ENCODE measurements at places on chromosomes 3 and 15. TPM values are rescaled to one million over a fixed set of nuclear protein-coding genes. Genes with fewer than 3 reads are reported as not detected.

- DNase-seq, result no peak
Measured at GRCh38 chr3:8128686-8129085, 372.9 kb upstream of the LMCD1 start.

DNA sequence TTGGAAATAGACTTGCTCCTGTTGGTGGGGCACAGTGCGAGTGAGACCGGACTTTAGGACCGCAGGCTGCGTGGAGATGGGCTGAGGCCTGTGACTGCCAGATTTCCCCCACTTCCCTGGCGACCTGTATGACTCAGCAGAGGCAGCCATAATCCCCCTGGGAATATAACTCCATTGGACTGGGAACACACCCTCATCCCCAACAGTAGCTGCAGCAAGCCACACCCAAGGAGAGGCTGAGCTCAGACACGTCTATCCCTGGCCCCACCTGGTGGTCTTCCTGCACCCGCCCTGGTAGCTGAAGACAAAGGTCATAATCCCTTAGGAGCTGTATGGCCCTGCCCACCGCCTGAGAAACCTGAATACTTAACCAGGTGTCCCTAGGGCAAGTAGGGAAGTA is 42.6 kb downstream of the DZIP1L start:
- peak; percentile 74 for DNase-seq

DNA sequence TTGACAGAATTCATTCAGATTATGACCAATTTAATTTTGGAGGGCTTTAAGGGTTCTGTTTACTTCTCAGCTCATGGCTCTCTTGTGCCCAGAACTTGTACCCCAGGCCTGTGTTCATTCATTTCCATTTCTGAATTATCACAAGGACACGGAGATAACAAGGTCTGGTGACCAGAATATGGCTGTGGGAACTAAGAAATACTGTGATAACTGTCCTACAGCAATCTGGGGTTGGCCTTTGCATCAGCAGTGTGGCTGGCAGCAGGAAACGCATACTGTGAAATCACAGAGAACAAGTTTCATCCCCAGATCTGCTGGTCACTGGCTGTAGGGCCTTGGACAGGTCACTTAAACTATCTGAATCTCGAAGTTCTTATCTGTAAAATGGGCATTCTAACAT is 41.8 kb upstream of the TPM1 start:
- no peak for DNase-seq

- peak; percentile 86 for DNase-seq
Measured at GRCh38 chr15:42133886-42134502, 22.4 kb downstream of the PLA2G4F start.

DNA sequence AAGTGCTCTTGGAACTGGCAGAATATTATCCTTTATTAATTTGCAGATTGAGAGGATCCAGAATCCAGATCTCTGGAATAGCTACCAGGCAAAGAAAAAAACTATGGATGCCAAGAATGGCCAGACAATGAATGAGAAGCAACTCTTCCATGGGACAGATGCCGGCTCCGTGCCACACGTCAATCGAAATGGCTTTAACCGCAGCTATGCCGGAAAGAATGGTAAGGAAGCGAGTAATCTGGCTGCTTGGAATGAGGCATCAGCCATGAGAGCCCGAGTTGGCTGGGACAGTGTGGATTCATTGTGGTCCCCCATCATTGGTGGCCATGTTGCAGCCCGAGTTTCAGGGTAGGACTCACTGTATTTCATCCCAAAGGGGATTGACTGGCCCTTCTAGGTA is 47.1 kb downstream of the PARP14 start:
- no peak for DNase-seq

DNA sequence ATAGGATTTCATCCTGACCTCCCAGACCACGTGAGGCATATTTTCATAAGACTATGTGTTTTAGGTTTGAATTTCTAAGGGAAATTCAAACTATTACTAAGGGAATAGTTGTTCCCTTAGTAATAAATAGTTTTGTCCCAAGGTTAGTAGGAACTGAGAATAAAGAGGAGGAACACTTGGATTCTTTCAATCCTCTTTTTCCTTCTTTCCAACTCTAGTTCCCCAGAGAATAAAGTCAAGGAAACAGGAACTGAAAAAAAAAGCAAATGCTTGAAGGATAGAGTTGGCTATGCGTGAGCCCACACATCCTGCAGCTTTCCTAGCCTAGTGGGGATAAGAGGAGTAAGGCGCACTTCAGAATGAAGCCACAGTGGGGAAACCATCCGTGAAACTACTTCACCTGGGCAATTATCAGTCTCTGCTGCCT is 312.1 kb upstream of the TGFBR2 start:
- no peak for DNase-seq

GRCh38 chr3:117853923-117854668 is 1144.5 kb downstream of the TUSC7 start:
- no peak for DNase-seq

- no peak for DNase-seq
Measured at GRCh38 chr3:66854601-66855151, 143.4 kb upstream of the KBTBD8 start.

- DNase-seq, result no peak
Measured at GRCh38 chr3:29463304-29463703, 182.4 kb downstream of the RBMS3 start.

DNA sequence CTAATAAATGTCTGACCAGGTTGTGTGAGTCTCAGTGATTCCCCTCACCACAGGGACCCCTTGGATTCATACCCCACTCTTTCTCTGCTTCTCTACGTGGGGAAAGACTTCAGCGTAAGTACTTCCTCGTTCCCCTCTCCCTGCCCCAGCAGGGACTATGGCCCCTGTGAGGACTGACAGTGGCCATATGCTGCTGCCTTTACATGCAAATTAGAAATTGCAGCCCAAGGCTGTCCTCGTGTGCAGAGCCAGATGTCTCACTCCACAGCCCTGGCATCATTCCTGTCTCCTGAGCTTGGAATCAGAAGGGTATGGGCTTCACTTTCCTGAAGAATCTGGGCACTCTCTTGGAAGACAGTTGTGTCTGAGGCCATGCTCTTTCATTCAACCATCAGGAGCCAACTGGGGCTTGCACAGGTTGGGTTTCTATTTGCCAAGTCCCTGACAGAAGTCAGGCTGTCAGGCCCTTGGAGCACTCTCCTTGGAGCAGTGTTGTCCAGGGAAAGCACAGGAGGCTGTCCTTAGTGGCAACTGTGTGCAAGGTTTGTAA is 30.5 kb upstream of the IQCF2 start:
- no peak for DNase-seq

DNA sequence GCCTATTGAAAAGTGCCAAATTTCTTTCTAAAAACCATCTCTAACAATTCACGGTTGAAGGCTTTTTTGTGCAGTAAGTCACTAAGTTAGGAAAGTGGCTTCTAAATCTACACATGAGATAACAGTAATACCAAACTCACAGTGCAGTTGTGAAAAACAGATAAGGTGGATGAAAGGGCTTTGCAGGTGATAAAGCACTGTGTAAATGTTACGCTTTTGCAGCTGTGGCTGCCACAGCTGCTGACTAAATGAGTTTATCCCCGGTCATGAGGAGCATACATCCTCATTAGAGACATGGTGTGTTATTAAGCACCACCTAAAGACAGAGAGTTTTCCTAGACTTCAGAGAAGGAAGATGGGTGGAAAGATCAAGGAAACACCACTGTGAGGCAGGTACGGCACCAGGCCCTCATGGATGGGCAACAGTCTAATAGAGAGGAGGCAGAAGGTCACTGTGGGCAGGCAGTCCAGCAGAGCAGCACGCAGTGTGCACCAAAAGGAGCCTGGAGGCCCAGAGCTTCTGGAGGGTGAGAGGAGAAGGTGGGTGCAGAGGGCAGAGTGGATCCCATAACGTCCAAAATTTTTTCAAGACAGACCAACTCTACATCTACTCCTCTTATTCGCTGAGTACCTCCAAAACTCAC is 68.5 kb downstream of the FMN1 start:
- DNase-seq, result no peak

DNA sequence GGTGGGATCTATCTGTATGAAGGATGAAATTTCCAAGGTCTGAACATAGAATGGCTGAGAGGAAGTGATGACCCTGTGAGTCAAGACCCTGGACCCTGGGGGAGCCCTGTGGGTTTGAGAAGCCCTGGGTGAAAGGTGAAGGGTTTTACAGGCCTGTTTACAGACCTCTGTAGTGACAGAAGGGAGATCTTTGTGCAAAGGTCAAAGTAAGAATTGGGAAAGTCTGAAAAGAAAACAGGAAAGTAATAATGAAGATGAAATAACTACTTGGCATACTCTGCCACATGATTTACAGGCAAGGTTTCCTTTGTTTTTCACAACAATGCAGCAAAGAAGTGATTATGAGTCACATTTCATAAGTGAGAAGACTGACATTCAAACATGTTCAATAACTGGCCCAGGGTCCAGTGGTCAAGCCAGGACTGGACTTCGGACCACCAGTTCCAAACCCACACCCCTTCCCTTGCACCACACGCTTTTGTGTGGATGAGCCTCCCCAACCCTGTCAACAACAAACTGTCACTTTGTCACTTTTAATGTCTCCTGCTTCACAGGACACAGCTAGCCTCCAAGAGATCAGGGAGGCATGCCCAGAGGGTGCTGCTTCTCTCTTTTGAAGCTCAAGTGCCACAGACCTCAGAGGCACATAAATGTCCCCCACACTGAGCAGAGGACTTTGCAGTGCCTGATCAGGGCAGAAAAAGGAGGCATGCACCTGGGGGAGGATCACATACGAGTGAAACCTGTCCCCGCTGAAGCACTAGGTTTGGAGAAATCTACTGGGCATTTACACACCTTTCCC is 21.5 kb downstream of the CD86 start:
- no peak for DNase-seq

DNA sequence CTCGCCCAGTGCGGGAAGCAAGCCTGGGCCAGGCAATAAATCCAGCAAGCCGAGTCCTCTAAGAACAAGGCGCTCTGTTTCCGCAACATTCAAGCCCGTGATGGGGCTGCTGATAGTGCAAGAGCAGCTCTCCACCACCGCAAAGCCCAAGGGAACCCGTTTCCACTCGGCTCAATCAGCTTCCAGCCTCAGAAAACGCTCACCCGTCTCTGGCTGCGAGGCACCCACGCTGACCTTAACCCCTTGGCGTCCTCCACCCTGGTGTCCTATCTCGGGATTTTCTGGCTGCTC is 17.8 kb downstream of the SPATA12 start:
- DNase-seq, result peak; percentile 76

GRCh38 chr15:42072141-42072685 is 22.1 kb downstream of the PLA2G4D start:
- peak; percentile 73 for DNase-seq

- DNase-seq, result no peak
Measured at GRCh38 chr3:122067214-122067550, 12.0 kb downstream of the CD86 start.

GRCh38 chr3:169660709-169661360 is 2.7 kb downstream of the MECOM start:
- DNase-seq, result no peak

GRCh38 chr3:14847613-14848541 is 29.1 kb downstream of the FGD5 start:
- DNase-seq, result peak; percentile 90

DNA sequence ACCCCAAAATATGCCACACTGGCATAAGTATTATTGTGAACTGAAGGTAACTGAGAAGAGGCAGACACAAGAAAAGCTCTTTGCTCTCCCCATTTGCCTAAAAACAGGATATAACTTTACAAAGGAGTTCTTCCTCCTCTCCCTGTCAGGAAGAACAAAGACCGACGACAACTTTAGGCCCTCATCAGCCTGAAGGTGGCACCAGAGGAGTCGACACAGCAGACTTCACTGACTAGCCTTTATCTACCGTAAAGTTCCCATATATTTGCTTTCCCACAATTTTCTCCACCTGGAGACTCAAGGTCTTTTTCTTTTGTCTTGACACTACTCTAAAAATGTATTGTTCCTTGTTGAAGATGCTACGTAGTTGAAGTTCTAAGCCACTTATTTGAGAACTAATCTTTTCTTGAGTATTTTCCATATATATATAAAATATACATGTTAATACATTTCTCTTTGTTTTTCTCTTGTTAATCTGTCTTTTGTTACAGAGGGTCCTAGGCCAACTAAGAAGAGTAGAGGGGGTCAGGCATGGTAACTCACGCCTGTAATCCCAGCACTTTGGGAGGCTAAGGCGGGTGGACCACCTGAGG is 16.2 kb upstream of the XIRP1 start:
- peak; percentile 55 for DNase-seq

- no peak for DNase-seq
Measured at GRCh38 chr3:1717524-1717923, 381.1 kb upstream of the CNTN4 start.

- no peak for DNase-seq
Measured at GRCh38 chr15:51770902-51771301, 19.5 kb downstream of the TMOD2 start.

- DNase-seq, result peak; percentile 36
Measured at GRCh38 chr15:82942691-82943090, 9.8 kb downstream of the HOMER2 start.

DNA sequence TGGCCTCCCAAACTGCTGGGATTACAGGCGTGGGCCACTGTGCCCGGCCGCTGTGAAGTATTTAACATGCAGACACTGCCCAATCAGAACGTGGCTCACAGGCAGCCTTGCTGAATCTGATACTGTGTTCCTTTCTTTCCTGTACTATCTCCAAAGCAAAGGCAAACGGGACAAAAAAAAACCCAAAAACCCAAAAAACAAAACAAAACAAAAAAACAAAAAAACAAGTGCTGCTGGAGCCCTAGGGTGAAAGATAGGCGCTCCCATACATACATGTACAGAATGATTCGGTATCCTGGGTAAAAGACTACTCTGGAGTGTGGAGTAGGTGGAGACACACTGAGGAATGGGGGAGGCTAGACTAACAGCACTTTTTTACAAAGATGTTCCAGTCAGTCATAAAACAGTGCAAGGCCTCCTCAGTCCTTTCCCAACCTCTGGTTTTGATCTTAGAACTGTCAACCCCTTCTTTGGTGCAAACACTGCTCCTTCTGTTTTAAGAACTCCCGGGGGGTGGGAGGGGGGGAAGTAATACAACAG is 7.7 kb upstream of the MAP1A start:
- DNase-seq, result no peak

GRCh38 chr15:39273717-39274411 is 307.0 kb upstream of the THBS1 start:
- DNase-seq, result no peak

DNA sequence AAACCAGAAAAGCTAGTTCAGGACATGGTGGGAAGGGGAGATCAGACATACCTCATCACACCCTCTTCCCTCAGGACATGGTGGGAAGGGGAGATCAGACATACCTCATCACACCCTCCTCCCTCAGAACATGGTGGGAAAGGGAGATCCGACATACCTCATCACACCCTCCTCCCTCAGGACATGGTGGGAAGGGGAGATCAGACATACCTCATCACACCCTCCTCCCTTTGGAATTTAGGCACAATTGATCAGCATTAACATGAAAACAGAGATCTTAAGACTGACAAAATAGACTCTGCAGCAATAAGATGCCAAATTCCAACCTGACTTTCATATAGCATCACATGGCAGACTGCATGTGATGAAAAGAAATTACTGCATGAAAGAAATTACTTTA is 412.7 kb upstream of the ZNF717 start:
- no peak for DNase-seq

Gene ACTC1
- total RNA-seq, result 0.49 TPM

Gene GOLGA8S
- not detected for total RNA-seq

Gene AHSG
- total RNA-seq, result not detected

Gene ADAMTS17
- total RNA-seq, result 7.8 TPM

Gene CCR9
- total RNA-seq, result 0.25 TPM

Gene MDFIC2
- not detected for total RNA-seq

Gene EPHB3
- total RNA-seq, result 101 TPM

Gene BCL2A1
- not detected for total RNA-seq

Gene CYP1A1
- 3.0 TPM for total RNA-seq

Gene MYL3
- 1.3 TPM for total RNA-seq

Gene RAD18
- 7.4 TPM for total RNA-seq

Gene SCN11A
- 0.04 TPM for total RNA-seq

Gene CHRD
- total RNA-seq, result 3.3 TPM

Gene SLC2A2
- total RNA-seq, result not detected

Gene DIS3L
- total RNA-seq, result 12.9 TPM

Gene CDC25A
- 0.45 TPM for total RNA-seq

All from lower leg skin (tissue), 4 donors.